ENCODE measurements at places on chromosomes 2 and 18. TPM values are rescaled to one million over a fixed set of nuclear protein-coding genes. Genes with fewer than 3 reads are reported as not detected.
A peak's percentile ranks its signal among the peaks of the same experiment; 100 is the strongest.

Gene RIT2
- not detected for total RNA-seq

DNA sequence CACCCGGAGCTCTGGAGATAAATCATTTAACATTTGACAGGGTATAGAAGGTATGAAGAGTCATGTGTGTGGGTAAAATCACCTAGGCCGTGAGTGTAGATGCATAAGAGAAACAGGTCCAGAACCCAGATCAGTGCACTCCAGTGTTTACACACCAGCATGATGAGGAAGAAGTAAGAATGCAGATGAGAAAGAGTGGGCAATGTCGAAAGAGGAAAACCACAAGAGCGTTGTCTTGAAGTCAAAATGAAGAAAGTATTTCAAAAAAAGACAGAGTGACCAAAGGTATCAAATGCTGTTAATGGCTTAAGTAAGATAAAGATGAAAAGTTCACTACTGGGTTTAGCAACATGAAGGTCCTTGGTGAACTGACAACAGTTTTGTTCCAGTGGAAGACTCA is 32.0 kb upstream of the PLB1 start:
- H3K27ac ChIP-seq = no peak overlapping the region
- H3K4me3 ChIP-seq = no peak overlapping the region
- no peaks in the 10 kb centered on the region for H3K36me3 ChIP-seq
- DNase-seq = no peak

GRCh38 chr2:222733470-222733845 is 62.0 kb downstream of the MOGAT1 start:
- no peak overlapping the region for H3K27ac ChIP-seq
- H3K27me3 ChIP-seq = no peaks in the 10 kb centered on the region
- no peak for DNase-seq
- no peak overlapping the region for H3K4me3 ChIP-seq

- H3K36me3 ChIP-seq = no peaks in the 10 kb centered on the region
- H3K27me3 ChIP-seq = no peaks in the 10 kb centered on the region
- no peaks in the 10 kb centered on the region for H3K4me1 ChIP-seq
- no peak overlapping the region for H3K27ac ChIP-seq
- H3K4me3 ChIP-seq = no peak overlapping the region
These were observed 373.9 kb downstream of the GPD2 start for GRCh38 chr2:156810094-156810493.

GRCh38 chr2:26993768-26994167 is 23.3 kb downstream of the MAPRE3 start:
- H3K27ac ChIP-seq = no peak overlapping the region
- H3K36me3 ChIP-seq = no peaks in the 10 kb centered on the region

Gene EPB41L5
- 42.2 TPM for total RNA-seq

Gene CD8B2
- not detected for total RNA-seq

- H3K27ac ChIP-seq = no peak overlapping the region
- no peaks in the 10 kb centered on the region for H3K27me3 ChIP-seq
- H3K4me1 ChIP-seq = no peaks in the 10 kb centered on the region
- no peak for DNase-seq
- no peaks in the 10 kb centered on the region for H3K36me3 ChIP-seq
- H3K4me3 ChIP-seq = no peak overlapping the region
These were observed 98.0 kb downstream of the DYM start for GRCh38 chr18:49362431-49362830.

DNA sequence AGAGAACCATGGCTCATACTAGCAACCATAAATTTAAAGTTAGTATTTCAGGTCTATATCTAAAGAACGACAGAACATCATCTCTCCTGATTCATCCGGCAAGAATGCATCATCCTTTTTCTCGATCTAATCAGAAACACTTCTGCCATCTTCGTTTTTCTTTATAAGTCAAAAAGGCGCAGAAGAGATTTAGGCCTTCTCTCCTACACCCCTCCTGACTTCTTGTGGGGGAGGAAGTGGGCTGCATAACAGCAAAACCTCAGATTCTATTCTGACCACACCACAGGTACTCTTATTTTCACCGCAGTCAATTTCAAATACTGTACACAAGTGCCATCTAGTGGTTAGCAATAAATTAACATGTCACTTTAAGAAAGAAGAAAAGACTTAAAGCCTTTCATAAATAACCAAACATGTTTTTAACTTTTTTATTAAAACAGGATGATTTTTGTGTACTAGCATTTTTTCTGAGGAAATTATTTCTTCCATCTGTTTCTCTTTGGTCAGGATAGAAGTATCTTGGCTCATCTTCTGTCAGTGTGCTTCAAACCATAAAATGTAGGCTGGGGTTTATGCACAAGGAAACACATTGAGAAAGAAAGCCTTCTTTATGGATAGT is 48.4 kb upstream of the PIK3C3 start:
- H3K36me3 ChIP-seq = no peaks in the 10 kb centered on the region
- no peak overlapping the region for H3K27ac ChIP-seq
- DNase-seq = peak; percentile 7
- H3K4me3 ChIP-seq = no peak overlapping the region
- H3K4me1 ChIP-seq = no peaks in the 10 kb centered on the region

GRCh38 chr2:190838492-190838910 is 42.1 kb upstream of the GLS start:
- no peak overlapping the region for H3K4me3 ChIP-seq
- no peak overlapping the region for H3K27ac ChIP-seq
- no peaks in the 10 kb centered on the region for H3K36me3 ChIP-seq

Gene PSMA8
- not detected for total RNA-seq

Gene STARD6
- not detected for total RNA-seq

- no peak for DNase-seq
- no peaks in the 10 kb centered on the region for H3K27me3 ChIP-seq
- no peak overlapping the region for H3K4me3 ChIP-seq
- H3K27ac ChIP-seq = no peak overlapping the region
These were observed 3.6 kb downstream of the SCLY start for GRCh38 chr2:238064376-238064775.

GRCh38 chr2:181104512-181105115 is 124.2 kb downstream of the UBE2E3 start:
- no peak overlapping the region for H3K27ac ChIP-seq
- peak; percentile 52 for DNase-seq
- H3K36me3 ChIP-seq = no peaks in the 10 kb centered on the region
- H3K27me3 ChIP-seq = no peaks in the 10 kb centered on the region
- H3K4me3 ChIP-seq = no peak overlapping the region

Gene CHST9
- total RNA-seq = 0.05 TPM

Gene KLHL14
- total RNA-seq = 6.7 TPM

- no peak overlapping the region for H3K27ac ChIP-seq
- H3K27me3 ChIP-seq = no peaks in the 10 kb centered on the region
These were observed 223.7 kb upstream of the SMAD7 start for GRCh38 chr18:49174478-49174877.

Gene DGUOK
- 78.5 TPM for total RNA-seq

GRCh38 chr2:2455151-2455550 is 124.1 kb upstream of the MYT1L start:
- H3K4me1 ChIP-seq = no peaks in the 10 kb centered on the region
- no peaks in the 10 kb centered on the region for H3K27me3 ChIP-seq
- no peak overlapping the region for H3K4me3 ChIP-seq
- H3K27ac ChIP-seq = no peak overlapping the region

DNA sequence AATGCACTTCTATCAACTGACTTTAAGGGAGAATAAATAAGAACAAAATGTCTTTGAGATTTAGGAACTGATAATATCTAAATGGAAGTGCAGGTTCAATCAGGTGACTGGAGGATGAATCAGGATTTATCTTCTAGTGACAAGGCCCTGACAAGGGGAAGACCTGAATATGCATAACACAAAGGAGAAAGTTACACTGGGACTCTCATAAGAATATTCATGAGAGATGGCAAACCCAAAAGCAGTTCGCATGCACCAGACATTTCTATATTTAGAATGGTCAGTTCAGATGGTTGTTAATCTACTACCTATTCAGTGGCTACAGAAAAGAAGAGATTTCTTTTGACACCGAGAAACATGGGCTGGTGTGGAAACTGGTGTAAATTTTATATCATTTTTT is 1771.3 kb upstream of the LRRTM1 start:
- H3K4me1 ChIP-seq = no peaks in the 10 kb centered on the region
- H3K27ac ChIP-seq = no peak overlapping the region
- H3K27me3 ChIP-seq = no peaks in the 10 kb centered on the region
- H3K36me3 ChIP-seq = no peaks in the 10 kb centered on the region

- no peaks in the 10 kb centered on the region for H3K36me3 ChIP-seq
- no peak overlapping the region for H3K4me3 ChIP-seq
- H3K4me1 ChIP-seq = no peaks in the 10 kb centered on the region
- no peaks in the 10 kb centered on the region for H3K27me3 ChIP-seq
These were observed 142.0 kb downstream of the PRKCE start for GRCh38 chr2:45793305-45793962.

Gene AFF3
- 2.2 TPM for total RNA-seq

DNA sequence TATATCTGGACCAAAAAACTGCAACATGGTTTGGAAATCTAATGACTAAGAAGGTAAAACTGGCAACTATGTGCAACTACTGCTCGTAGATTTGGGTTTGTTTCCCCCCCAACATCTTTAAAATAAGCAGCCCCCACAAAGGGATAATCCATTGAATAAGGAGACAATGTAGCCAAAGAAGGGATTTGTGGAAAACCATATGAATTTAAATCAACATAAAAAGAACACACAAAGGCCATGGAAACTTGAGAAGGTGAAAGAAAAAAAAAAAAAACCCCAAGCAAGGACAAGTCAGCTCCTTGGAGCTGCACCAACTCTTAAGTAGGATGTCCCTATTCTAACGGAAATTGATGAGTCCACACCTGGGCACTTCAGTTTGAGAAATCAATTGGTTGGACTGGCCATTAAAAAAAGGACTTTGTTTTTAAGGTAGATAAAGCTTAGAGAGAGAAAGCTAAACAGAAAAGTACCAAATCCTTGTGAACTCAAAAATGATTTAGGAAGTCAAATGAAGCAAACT is 53.7 kb upstream of the ST8SIA5 start:
- H3K27ac ChIP-seq = no peak overlapping the region
- no peaks in the 10 kb centered on the region for H3K4me1 ChIP-seq
- H3K27me3 ChIP-seq = no peaks in the 10 kb centered on the region
- H3K4me3 ChIP-seq = no peak overlapping the region
- DNase-seq = no peak

Data from Panc1 (cell line).